ENCODE measurements at places on chromosomes 11 and 22. TPM values are rescaled to one million over a fixed set of nuclear protein-coding genes. Genes with fewer than 3 reads are reported as not detected.

Gene PRRG4
- total RNA-seq, result 0.64 TPM

DNA sequence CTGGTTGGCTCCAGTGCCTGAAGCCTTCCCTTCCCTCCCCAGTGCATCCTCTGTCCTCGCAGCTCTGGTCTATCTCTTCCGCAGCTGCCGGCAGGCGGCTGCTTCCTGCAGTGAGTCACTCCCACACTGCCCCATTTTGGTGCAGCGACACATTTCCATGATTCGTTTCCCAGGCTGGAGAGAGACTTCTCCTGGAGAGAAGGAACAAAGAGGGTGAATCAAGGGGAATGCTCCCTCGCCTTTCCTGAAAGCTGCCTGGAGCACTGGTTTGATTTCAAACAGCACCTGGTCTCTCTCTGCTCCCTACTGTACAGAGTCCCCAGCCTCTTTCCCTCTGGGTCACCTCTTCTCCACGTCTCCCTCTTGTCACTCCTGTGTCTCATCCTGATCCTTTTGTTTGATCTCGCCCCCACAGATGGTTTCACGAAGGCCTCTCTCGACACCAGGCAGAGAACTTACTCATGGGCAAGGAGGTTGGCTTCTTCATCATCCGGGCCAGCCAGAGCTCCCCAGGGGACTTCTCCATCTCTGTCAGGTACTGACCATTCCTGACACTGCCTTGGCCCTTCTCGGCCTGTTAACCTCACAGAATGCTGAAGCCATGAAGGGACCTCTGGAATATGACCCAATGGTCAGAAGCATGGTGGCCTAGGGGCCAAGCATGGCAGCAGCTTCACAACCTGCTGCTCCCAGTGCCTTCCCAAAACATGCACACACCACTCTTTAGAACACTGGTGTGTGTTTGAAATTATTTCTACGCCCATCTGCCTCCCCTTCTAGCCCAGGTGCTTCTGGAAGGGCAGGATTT lies at the start of gene TMA7B:
TSS of gene TMA7B (plus strand) at position 758 of the 808 bp plus-strand sequence. CDS start 3,978 bp downstream, outside the sequence.
- no peak for DNase-seq

GRCh38 chr22:44535362-44536095 lies 37.5 kb upstream of the RTL6 start:
- DNase-seq, result no peak

GRCh38 chr11:95944623-95945022 lies 20.7 kb upstream of the MTMR2 start:
- DNase-seq, result no peak

Gene PPP2R5B
- total RNA-seq, result 6.8 TPM

Gene TRPM5
- total RNA-seq, result not detected

- DNase-seq, result no peak
Measured at GRCh38 chr11:65424205-65425104, 1.9 kb downstream of the NEAT1 start.

Gene CCDC87
- 0.37 TPM for total RNA-seq

Gene TRPC6
- total RNA-seq, result 9.6 TPM

Gene C11orf87
- not detected for total RNA-seq

- DNase-seq, result no peak
Measured at GRCh38 chr11:114812733-114813132, 134.4 kb downstream of the NXPE2 start.

- no peak for DNase-seq
Measured at GRCh38 chr11:15204711-15205110, 90.0 kb downstream of the INSC start.

DNA sequence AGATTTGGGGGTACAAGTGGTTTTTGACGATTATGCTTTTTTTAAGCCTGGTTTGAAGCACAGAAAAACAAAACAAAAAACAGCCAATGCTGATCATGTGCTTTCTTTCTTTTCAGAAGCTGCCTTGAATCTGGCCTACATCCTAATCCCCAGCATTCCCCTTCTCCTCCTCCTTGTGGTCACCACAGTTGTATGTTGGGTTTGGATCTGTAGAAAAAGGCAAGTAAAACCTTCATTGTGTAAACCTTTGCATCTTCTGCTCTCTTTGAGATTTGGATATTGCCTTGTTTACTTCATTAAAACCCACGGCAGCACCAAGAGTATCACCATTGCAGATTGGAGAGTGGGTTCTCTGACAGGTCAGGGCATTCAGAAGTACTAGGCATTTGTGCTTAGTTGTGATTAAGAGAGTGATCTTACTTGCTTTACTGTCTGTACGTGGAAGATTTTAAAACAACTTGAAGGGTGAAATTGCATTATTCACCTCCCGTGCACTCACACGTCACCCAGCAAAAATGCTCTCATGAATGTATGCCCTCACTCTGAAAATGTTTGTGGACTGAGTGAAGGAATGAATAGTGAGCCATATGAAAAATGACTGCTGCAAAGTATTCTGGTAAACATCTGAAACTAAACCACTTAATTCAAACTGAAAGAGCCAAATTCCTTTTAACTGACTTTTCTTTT lies 17.0 kb downstream of the LAYN start:
- no peak for DNase-seq

GRCh38 chr11:15073361-15074205 lies at the start of gene CALCB:
Gene CALCB (plus strand): TSS chr11:15073593. CDS start chr11:15074719, 1,126 bp downstream.
- DNase-seq, result no peak

Gene SDF2L1
- total RNA-seq, result 21.2 TPM

GRCh38 chr11:1844221-1845094 lies 5.7 kb downstream of the TNNI2 start:
- DNase-seq, result peak; percentile 64

- DNase-seq, result no peak
Measured at GRCh38 chr22:45082795-45083194, 73.0 kb upstream of the PHF21B start.

- DNase-seq, result no peak
Measured at GRCh38 chr11:27931770-27932169, 176.2 kb downstream of the KIF18A start.

- no peak for DNase-seq
Measured at GRCh38 chr11:74462009-74462408, 5.3 kb downstream of the KCNE3 start.

Gene TXN2
- total RNA-seq, result 25.0 TPM

GRCh38 chr11:22808571-22809197 lies 20.9 kb downstream of the SVIP start:
- DNase-seq, result no peak

- no peak for DNase-seq
Measured at GRCh38 chr11:61042537-61042936, 59.8 kb upstream of the CD5 start.

Gene MMP1
- 23.3 TPM for total RNA-seq

DNA sequence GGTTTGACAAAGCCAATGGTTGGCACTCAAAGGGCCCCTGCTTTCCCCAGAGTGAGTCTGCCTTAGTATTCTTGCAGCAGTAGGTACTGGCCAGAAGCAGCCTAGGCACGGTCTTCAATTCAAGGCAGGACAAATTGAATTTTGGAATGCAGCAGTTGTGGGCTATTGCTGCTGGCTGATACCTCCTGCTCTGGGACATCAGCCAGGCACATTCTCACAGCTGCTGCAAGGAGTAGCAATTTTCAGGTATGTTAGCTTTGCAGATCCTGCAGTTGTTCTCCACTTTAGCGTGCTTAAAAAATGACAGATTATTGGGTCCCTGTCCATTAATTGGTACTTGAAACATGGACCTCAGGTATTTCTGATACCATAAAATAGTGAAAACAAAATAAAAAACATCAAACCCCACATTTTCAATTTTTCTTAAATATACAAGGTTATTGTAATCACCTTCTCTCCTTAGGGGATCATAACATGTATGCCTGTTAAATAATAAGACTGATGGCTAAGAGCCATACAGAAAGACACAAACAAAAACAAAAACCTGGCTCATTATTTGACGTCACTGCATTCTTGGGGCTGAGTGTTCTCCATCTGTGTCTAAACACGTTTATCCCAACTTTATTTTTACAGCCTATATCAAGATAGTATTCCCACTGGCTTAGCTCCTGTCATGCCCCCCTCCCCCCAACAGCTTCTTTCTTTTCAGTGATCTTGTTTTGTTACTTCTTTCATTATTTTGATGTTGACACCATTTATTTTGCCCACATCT lies 85.1 kb upstream of the CARD18 start:
- no peak for DNase-seq

GRCh38 chr22:44685384-44686056 lies 16.5 kb upstream of the PRR5 start:
- peak; percentile 60 for DNase-seq

Data from NCI-H460 (cell line).